NCI-H1105 (cell line): ENCODE measurements at places on chromosomes 16 and 17.

- no peak for DNase-seq
Measured at GRCh38 chr16:85858984-85859817, 39.8 kb upstream of the IRF8 start.

DNA sequence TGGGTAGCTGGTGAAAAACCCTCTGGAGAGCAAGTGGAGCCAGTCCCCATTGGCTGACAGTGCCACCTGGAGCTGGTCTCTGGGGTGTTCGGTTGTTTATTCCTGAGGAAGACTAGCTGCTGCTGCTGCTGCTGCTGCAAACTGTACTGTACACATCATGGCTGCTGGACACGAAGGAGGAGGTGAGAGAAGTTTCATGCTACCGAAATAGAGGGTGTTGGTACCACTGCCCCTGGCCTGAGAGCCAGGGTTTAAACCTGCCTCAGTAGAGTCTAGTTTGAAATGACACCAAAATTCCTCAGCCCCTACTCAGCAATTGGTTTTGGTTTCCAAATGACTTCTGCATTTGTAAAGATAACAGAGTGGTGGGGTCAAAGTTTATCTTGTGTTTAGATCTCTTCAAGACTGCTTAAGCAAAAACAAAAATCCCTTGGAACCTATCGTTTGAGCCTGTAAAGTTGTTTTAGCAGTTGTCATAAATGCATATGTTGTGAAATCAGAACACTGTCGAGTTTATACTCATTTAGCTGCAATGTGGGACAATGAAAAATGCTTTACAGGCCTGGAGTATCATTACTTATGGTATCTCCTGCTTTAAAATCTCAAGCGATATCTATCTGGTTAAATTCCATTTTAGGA is 40.8 kb downstream of the CYB5B start:
- DNase-seq, result no peak

DNA sequence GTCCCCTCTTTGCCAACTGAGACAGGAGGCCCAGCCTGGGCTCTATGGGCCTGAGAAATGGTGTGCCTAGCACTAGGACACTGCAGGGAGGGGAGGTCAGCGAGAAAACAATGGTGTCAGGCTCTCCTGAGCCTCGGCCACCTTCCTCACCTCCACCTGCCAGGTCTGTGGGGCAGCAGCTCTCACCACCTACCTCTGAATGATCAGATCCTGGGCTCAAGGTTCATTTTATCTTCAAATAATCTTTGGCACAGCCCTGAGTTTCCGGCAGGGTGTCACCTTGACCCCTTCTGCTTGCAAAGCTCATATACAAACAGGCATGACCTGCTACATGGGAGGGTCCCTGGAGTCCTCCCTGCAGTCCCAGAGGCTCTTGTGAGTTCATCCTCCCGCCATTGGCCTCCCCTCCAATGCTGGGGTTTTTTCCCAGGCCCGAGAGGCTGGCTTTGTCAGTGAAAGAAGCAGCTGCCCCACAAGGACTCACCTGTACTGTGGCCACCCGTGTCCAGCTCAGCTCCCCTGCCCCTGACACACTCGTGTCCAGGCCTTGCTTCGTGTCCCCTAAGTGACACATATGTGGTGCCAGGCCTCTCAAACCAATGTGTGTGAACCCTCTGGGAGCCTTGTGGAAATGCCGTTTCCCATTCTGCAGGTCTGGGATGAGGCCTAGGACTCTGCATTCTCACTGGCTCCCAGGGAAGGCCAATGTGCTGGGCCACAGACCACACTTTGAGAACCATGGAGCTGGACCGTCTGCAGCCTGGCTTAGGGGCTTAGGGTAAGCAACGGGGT is 176.8 kb upstream of the CIBAR2 start:
- DNase-seq, result no peak

DNA sequence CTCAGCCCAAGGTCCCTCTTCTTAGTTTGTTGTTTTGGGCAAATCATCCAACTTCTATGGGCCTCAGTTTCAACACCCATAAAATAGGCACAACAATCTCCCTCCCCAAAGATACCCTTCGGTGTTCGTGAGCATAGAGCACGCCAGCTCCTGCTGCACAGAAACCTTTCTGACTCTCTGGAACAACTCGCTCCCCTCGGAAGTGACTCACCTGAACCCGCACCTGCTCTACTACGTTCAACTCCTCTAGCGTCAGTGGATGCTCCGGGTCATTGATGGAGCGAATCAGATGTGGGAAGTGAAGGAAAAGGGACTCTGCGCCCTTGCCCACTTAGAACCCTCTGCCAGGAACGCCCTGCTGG is 445 bp downstream of the CIAO2B start:
- DNase-seq, result no peak

GRCh38 chr16:49020436-49020835 is 261.2 kb downstream of the CBLN1 start:
- no peak for DNase-seq

GRCh38 chr17:45225051-45225700 is 3.5 kb downstream of the FMNL1 start:
- no peak for DNase-seq

DNA sequence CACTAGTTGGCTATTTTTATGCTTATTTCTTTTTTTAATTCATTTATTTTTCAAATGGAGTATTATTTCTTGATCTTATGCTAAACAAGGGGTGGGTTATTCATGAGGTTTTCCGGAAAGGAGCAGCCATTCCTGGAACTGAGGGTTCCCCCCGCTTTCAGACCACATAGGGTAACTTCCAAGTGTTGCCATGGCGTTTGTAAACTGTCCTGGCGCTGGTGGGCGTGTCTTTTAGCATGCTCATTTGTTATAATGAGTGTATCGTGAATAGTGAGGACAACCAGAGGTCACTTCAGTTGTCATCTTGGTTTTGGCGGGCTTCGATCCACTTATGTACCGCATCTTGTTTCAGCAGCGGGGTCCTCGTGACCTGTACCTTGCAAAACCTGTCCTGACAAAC is 29.6 kb upstream of the ASGR2 start:
- no peak for DNase-seq

DNA sequence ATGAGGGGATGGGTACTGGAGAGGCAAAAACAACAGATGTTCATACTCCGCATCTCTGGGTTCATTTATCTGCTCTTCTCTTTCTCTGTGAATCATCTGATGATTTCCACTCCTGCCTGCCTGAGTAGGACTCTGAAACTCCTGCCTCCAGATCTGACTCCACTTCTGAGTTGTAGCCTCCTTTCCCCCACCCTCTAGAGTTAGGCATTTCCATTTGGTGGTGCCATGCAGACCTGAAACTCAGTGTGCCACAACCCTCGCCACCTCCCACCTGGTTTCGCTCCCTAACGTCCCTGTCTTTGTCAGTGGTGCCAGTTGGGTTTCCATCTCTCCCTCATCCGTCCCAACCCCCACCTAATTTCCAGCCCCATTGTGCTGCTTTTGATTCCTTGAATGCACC is 126.2 kb downstream of the PRKCB start:
- no peak for DNase-seq

GRCh38 chr16:66334853-66335574 is 31.5 kb upstream of the CDH5 start:
- DNase-seq, result peak; percentile 33

DNA sequence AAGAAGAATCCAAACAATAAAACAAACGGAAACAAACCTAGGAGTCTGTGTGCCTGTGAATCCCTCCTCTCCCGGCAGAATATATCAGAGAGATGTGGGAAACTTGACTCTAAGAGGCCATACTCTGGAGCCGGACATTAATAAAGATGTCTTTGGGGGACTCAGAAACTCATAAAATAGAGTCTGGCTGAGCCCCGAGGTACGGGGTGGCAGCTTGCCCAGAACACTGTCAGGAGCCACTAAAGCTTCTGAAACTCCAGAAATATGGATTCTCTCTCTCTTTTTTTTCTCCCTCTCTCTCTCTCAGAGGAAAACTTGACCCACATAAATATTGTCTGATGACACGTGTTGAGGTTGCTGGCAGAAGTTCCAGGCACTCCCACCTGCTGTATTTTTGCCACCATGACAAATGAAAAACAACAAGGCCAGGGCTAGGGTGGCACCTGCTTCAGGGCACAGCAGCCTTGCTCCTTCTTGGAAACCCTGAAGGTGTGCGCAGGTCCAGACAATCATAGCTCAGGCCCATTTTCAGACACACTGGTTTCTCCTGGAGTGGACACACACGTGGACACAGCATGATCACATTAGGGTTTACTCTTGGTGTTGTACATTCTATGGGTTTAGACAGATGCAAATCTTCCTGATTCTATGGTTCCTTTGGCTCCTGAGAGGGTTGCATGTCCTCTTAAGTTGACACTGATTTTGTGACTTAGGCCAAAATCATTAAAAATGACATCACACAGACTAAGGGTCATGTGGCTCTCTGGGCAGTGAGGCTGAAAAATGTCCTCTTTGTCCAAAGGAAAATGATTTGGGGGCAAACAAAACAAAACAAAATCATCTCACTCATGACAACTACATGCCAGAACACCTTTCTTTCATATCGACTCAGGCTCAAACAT is 282.6 kb upstream of the IRX3 start:
- DNase-seq, result peak; percentile 52
